ENCODE measurements at places on chromosomes 16 and 17.

DNA sequence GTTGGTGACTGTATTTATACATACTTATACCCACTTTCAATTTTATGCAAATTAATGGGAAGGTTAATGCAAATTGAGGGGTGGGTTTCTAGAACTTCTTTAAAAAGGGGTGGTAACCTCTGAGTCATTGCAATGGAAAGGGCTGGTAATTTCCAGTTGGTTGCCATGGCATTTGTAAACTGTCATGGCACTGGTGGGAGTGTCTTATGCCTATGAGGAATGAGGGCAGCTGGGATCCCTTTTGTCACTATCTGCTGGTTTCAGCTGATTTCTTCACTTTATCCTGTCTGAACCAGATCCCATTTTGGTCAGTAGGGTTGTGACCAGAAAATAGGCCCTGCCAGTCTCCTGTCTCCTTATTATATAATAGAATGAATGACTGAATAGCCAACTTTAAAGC, 1006.7 kb upstream of the GOT2 start:
- DNase-seq = no peak

GRCh38 chr17:7839190-7839875, 5.3 kb downstream of the KDM6B start:
- no peak for DNase-seq

- DNase-seq = no peak
Observed at GRCh38 chr17:47895347-47895855, 635 bp upstream of the SP2 start.

GRCh38 chr17:47252209-47252608, 1.4 kb upstream of the ITGB3 start:
- no peak for DNase-seq

GRCh38 chr17:78128551-78129350, at the start of gene TMC6:
TSS of gene TMC6 (minus strand) at chr17:78128755. CDS start at chr17:78126832, 1,923 bp downstream.
- no peak for DNase-seq

GRCh38 chr17:42325026-42325425, 36.7 kb downstream of the STAT5A start:
- no peak for DNase-seq

- no peak for DNase-seq
Observed at GRCh38 chr17:81566461-81567126, 14.4 kb upstream of the FAAP100 start.

- DNase-seq = no peak
Observed at GRCh38 chr17:77316651-77317050, 175.9 kb downstream of the SEC14L1 start.

DNA sequence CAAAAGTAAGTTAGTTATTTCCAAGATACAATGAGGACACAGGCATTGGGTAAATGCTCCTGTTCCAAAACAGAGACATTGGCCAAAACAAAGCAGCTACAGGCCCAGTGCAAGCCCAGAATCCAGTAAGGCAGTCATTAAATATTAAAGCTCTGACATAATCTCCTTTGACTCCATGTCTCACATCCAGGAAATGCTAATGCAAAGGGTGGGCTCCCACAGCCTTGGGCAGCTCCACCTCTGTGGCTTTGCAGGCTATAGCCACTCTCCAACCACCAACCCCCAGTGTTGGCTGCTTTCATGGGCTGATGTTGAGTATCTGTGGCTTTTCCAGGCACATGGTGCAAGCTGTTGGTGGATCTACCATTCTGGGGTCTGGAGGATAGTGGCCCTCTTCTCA, 733.4 kb upstream of the SOX9 start:
- DNase-seq = no peak

DNA sequence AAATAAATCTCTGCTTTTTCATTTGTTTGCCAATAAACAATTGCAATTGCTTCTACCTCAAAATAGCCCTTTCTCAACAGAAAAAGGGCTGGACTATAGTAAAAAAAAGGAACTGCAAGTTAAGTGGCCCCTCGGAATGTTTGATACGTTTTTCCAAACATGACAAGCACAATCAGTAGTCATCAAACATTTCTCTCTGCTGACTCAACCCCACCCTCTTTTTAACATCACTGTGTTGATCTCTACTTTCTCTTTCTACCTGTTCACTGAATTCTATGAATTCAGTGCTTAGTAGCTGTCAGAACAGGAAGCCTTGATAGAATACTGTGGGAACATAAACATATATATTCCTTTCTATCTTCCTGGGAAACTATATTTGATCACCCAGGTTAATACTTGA, 116.5 kb upstream of the AXIN2 start:
- no peak for DNase-seq

DNA sequence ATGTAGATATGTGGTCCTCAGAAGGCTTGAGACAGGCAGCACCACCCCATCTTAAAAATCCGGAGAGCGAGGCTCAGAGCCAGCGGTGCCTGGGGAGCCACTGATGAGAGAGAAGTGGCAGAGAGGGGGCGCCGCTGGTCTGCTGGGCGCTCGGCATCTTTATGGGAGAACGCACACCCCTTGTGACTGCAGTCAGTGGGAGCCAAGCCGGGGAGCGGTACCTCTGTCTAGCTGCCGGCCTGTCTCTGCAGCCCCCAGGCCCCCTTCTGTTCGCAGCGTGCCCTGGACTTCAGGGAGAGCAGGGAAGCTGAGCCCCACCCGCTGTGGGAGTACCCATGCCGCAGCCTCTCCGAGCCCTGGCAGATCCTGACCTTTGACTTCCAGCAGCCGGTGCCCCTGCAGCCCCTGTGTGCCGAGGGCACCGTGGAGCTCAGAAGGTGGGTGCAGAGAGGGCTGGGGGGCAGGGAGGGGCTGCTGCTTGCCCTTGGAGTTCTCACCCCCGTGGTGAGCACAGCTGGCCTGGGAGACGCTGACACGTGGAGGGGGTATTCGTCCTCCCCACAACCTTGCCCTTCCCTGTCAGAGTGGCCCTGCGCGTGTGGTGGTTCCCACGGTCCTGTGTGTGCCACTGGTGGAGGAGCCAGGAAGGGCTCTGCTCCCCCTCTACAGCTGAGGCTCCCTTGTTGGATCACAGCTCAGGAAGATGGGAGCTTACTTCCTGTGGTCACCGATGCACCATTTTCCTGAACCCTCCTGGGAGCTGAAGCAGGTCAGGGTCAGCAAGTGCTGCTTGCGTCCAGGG, 44.8 kb downstream of the PRMT7 start:
- no peak for DNase-seq

- DNase-seq = peak; percentile 93
Observed at GRCh38 chr16:85615852-85616606, 2.9 kb downstream of the GSE1 start.

GRCh38 chr17:1553354-1554266, 9.0 kb downstream of the PITPNA start:
- DNase-seq = no peak

- no peak for DNase-seq
Observed at GRCh38 chr16:22890976-22891375, 77.0 kb downstream of the HS3ST2 start.

- DNase-seq = no peak
Observed at GRCh38 chr17:59454633-59455105, 110.7 kb upstream of the DHX40 start.

DNA sequence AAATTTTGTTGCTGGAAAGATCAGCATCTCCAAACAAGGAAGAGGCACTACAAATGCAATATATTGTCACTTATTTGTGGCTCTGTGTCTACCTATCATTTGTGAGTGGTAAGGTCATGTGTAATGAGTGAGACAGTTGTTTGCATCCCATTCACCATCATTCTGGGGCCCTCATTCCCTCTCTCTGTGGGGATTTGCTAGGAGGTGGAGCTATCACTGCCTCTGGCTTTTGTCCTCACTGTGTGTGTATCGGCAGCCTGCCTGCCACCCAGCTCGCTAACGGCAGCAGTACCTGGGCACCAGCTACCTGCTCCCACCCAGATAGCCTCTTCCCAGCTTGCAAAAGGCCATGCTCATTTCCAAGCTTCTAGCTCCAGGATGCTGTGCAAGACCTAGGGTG, 379.2 kb upstream of the ZFHX3 start:
- no peak for DNase-seq

- no peak for DNase-seq
Observed at GRCh38 chr17:10155371-10156076, 42.9 kb downstream of the GAS7 start.

DNA sequence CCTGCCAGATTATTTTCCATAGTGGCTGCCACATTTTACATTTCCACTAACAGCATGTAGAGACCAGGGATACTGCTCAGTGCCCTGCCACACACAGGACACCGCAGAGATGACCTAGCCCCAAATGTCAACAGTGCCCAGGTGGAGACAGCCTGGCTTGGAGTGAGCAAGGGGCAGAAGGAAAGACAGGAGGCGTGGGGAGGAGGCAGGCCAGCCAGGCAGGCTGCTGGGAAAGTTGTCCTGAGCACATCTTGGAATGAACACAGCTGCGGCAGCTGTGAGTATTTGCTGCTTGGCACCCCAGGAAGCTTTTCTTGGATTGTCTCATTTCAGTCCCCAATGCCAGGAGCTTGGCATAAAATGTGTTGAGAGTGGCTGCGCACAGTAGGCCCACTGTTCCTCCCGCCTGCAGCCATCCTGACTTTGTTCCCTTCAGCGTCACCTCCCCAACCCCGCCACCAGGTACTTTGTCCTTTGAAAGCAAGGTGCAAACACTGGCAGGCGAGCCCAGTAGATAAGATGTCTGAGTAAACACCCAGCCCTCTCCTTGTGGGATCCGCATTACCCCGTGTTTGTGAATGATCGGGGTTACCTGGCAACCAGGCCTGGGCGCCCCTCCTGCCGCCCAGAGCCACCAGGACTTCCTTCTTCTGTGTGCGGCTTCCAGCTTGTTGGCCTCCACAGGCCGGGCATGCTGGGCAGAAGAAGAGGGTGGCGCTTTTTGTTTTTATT, 114.0 kb downstream of the CMIP start:
- no peak for DNase-seq

- no peak for DNase-seq
Observed at GRCh38 chr16:27242868-27243590, 25.5 kb downstream of the NSMCE1 start.

DNA sequence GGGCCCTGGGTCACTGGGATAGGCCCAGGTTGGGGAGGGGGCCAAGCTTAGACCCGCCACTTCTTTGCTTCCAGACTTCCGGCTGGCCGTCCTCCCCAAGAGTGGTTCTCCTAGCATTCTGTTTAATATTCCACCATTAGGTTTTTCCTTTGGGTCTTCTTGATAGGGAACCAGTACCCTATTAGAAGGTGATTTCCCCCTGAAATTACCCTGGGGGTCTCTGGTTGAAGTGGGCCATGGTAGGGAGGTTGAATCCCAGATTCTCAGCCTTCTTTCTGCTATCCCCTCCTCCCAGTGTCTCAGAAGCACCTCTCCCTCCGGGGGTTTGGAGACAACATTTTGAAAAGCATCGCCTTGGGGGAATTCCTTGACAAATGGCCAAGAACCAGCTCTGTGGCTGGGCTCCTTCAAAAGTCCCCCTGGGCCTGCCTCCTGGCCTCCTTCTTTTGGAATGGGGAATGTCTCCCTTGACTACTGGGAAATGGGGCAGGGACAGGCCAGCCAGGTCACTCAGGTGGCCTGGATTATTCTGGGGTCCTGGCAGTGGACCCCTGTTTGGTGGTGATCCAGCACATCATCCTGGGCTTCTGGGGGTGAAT, 5.7 kb downstream of the LASP1 start:
- DNase-seq = no peak

DNA sequence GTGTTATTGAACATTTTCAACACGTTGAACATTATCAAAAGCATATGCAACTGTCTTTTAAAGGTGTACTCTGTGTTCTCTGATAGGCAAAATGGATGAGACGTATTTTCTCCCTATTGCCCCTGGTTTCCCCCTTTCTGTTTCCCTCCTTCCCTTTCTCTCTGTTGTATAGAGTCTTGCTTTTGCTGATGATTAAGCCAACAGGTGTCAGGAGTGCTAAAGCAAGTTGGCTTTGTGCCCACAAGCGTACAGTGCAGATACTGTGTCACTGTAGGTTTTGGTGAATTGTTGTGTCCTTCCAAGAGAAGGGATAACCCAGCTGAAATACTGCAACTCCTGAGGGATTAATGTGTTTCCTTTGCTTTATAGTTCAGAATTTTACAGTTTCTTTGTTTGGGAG, 74.4 kb downstream of the COX10 start:
- no peak for DNase-seq

- DNase-seq = no peak
Observed at GRCh38 chr17:45820052-45820780, 24.5 kb upstream of the SPPL2C start.

GRCh38 chr16:86306011-86306644, 204.2 kb upstream of the FOXF1 start:
- no peak for DNase-seq

DNA sequence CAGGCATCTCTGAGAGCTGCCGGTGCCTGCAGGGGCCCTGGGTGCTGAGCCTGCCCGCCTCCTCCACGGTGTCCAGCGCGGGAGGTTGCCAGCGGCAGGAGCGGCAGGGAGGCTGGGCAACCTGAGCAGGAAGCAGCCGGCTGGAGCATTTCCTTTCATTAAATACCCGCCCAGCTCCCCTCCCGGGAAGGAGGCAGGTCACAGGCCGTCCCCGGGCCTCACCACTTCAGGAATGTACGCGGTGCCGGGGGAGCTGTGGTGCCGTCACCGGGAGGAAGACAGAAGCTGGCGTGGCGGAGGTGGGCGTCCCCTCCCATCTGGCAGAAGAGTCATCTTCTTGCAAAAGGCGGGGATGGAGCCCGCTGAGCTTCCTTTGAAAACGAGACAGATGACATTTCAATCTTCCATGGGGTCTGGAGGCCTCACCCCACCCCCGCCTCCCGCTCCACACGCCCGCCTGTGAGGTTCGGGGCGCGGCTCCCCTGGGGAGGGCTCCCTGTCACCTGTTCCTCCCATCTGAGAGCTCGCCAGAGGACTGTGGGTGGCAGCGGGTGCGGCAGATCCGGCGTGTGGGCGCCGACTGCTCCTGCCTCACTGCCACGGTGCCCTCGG, 16.0 kb downstream of the SOX8 start:
- DNase-seq = no peak

DNA sequence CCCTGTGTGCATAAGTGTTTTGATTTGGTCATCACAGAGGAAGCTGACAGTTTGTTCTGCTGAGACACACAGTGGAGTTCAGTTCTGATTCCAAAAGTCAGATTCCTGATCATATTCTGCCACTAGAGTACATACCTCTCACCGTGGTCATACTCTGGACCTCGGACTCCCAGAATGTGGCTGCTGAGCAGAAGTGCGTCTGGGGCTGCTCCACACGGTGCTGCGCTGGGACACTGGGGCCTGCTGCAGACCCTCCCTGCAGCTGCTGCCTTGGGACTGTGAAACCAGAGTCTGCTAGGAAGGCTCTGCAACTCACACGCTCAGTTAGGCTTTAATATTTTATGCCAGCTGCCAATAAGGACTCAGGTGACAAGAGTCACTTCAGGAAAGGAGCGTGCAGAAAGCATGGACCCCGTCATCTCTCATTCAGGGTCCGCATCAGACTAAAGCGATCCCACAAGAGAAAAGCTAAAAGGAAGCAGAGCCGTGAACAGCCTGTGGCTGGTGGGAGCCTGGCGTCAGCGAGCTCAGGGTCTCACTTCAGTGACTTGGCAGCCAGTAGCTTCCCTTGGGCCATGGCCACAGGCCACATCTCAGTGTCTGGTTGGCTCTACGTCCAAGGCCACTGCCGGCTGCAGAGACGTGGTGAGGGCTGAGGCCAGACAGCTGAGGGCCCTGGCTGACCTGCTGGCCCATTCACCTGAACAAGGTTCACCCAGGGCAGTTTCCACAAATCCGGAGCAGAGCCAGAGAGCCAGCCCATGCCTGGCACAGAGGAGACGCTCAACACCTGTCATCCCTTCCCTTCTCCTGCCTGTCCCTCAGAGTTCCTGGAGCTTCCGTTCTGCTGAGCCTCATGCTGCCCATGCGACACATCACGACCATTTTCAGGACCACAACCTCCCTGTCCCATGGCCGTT, 24.7 kb upstream of the KIFC3 start:
- no peak for DNase-seq
